ENCODE measurements at places on chromosomes 6 and 20. TPM values are rescaled to one million over a fixed set of nuclear protein-coding genes. Genes with fewer than 3 reads are reported as not detected.

The BNIP5 gene
- not detected for total RNA-seq

The CRYBG1 gene
- 0.55 TPM for total RNA-seq

The CUL7 gene
- total RNA-seq = 6.7 TPM

The BEND3 gene
- total RNA-seq = 4.4 TPM

The LMBRD1 gene
- total RNA-seq = 12.6 TPM

The PTCRA gene
- not detected for total RNA-seq

The CTCFL gene
- not detected for total RNA-seq

The ELOVL5 gene
- total RNA-seq = 71.9 TPM

The HCRTR2 gene
- not detected for total RNA-seq

The FAM83C gene
- not detected for total RNA-seq

The PBX2 gene
- total RNA-seq = 19.1 TPM

The CEP85L gene
- total RNA-seq = 1.5 TPM

The TMEM170B gene
- 1.0 TPM for total RNA-seq

The LIN28B gene
- 1.8 TPM for total RNA-seq

The ZBTB2 gene
- total RNA-seq = 15.9 TPM

The CCDC170 gene
- 0.10 TPM for total RNA-seq

The VPS16 gene
- total RNA-seq = 31.6 TPM

The GSTA2 gene
- total RNA-seq = not detected

The VSTM2L gene
- total RNA-seq = 6.3 TPM

The HLA-DPB1 gene
- total RNA-seq = not detected

The EBF4 gene
- 2.4 TPM for total RNA-seq

The ARFGEF3 gene
- 0.63 TPM for total RNA-seq

The RPL7L1 gene
- 72.1 TPM for total RNA-seq

The SNAP91 gene
- 0.08 TPM for total RNA-seq

The HUS1B gene
- total RNA-seq = 0.18 TPM

Measured in A549 treated with CpdA at 1 μM for 4 hours (cell line).